Liver (tissue), 10 donors: ENCODE measurements at places on chromosomes 11 and 22. TPM values are rescaled to one million over a fixed set of nuclear protein-coding genes. Genes with fewer than 3 reads are reported as not detected.

The CASP1 gene
- total RNA-seq = 15.2 TPM

The C1QTNF6 gene
- 4.2 TPM for total RNA-seq

The TANGO2 gene
- total RNA-seq = 153 TPM

The TRIM22 gene
- 21.6 TPM for total RNA-seq

The CARD16 gene
- 5.1 TPM for total RNA-seq

The FIBIN gene
- 3.7 TPM for total RNA-seq

The MMP8 gene
- 0.17 TPM for total RNA-seq

The OTOG gene
- total RNA-seq = not detected

The GLYAT gene
- total RNA-seq = 142 TPM

The SLC6A5 gene
- total RNA-seq = not detected

The EIF3F gene
- total RNA-seq = 246 TPM

The DDX17 gene
- 451 TPM for total RNA-seq

The ELMOD1 gene
- total RNA-seq = not detected

The OR52N4 gene
- total RNA-seq = 0.14 TPM

The POU2AF2 gene
- not detected for total RNA-seq

The RBMXL2 gene
- total RNA-seq = 0.05 TPM
